Breast epithelium (tissue), 4 donors: ENCODE measurements at places on chromosomes 16 and 17.

GRCh38 chr17:63479495-63480184, 2.8 kb downstream of the ACE start:
- no peak for DNase-seq

DNA sequence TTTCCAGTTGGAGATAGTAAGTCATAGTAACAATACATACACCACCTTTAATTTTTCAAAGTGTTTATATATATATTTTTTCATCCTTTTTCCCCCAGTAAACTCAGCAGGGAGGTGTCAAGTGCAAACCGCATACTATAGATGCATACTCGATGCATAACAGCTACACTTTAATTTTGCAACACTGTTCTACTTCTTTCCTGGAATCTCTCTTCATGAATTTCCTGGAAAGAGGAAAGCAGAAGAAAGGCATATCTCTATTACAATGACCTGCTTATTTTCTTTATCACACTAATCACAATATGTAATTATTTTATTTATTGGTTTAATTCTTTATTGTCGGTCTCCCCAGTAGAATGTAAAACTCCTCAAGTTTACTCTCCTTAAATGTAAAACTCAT, 140.0 kb downstream of the SNX11 start:
- DNase-seq = no peak

GRCh38 chr16:57999971-58000705, at the start of gene ZNF319:
ZNF319 (minus strand) TSS chr16:58000672; CDS start chr16:57998265, 2,407 bp downstream.
- DNase-seq = no peak

GRCh38 chr17:35094902-35095301, 24.8 kb downstream of the RAD51D start:
- no peak for DNase-seq

GRCh38 chr16:31455601-31456314, 3.5 kb upstream of the ARMC5 start:
- DNase-seq = no peak

DNA sequence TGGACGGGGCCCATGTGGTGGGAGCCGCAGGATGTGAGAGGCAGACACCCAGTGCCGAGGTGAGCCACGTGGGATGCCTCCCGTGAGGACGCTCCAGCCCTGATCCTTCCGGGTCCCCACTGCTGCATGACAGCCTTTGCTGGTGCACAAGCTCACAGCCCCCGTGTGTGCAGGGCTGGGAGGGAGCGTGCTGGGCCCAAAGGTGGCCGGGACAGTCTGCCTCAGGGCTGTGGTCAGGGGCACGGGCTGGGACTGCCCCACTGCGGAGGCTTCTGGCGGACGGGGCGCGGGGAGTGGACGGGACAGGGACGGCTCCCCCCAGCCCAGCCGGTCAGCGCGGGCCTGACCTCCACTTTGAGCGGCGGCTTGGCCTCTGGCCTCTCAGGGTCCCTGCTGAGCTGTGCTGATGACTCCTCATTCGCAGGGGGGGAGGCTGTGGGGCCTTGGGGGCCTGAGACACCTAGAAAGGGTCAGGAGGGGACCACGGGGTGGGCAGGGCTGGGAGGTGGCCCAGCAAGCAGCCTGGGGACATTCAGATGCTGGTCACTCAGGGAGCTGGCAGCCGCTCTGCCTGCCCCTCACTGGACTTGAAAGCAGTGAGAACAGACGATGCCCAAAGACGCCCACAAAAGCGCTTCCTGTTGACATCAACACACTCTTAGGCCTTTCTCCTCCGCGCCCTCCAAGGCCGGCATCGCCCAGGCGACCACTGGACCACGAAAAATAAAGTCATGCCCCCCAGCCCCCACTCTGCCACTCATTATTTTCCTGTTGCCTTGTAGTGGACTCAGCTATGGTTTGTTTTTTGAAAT, 9.3 kb upstream of the METRNL start:
- DNase-seq = no peak

GRCh38 chr16:4033951-4034350, 82.3 kb downstream of the ADCY9 start:
- DNase-seq = no peak
